SK-N-SH (cell line): ENCODE measurements at places on chromosomes 1 and 21.

- peak; percentile 56 for DNase-seq
Observed at GRCh38 chr1:203506858-203507626, 13.1 kb downstream of the OPTC start.

DNA sequence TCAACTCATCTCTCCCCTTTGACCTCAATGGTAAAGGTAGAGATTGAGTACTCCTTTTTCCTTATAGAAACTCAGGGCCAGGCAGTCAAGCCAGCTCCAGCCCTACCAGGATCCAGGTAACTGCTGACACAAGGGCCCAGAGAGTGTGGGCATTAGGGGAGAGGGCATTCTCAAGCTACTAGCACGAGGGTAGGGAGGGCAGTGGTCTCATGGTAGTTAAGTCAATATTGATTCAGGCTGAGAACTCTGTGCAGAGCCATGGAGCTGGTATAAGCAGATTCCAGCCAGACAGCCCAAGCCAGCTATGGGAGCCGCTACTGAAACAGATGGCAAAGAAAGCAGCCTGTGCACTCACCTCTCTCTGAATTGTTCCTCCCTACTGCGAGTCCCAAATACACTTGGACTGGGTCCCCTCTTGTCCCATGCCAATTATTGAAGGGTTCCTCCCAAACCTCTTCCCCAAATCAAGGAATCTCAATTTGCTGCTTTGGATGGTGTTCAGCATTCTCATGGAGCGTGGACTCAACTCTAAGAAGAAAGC is 2.8 kb downstream of the PI4KB start:
- DNase-seq, result no peak

DNA sequence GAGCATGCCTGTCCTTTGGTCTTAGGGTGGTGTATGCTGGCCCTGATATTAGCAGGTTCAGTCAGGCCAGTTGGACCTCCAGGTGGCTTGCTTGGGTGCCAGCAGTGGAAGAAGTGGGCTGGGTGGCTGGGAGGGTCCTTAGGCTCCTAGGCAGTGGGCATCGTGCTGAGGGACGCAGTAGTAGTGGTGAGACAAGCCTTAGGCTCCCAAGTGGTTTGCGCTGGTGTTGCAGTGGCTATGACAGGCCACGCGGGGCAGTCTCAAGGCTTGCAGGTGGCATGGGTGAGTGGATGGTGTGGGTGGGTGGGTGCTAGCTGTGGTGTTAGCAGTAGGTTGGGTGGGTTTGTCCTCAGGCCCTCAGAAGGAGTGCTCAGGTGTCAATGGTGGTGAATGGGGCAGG is 162.3 kb downstream of the FMN2 start:
- DNase-seq, result no peak

DNA sequence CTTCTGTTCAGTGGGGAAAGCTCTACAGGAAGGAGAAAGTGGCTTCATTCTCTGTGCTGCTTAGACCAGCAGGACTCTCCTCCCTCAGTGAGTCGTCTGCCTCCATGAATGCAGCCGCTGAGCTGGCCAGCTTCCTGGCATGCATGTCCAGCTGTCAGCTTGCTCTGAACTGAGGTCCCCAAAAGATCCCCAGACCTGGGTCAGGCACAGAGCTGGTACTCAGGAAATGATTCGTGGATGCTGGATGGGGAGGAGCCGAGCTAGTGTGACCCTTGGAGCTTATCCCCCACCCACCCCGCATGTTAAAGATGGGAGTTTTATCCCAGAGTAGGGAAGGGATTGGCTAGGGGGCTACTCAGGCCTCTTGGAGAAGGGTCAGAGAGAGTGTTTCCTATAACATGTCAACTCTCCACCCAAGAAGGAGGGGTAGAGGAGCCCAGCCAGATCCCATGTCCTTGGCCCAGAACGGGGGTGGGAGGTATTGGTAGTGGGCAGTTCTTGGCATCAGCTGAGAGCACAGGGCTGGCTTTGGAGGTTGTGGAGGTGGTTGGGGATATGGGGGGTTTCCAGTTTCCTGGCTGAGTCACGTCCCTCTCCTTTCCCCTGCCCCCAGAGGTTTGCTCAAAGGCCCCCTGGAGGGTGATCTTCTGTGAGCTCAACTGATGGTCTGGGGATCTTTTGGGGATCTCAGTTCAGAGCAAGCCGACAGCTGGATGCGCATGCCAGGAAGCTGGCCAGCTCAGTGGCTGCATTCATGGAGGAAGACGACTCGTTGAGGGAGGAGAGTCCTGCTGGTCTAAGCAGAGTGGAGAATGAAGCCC is 110.1 kb downstream of the FOXD2 start:
- DNase-seq, result no peak

DNA sequence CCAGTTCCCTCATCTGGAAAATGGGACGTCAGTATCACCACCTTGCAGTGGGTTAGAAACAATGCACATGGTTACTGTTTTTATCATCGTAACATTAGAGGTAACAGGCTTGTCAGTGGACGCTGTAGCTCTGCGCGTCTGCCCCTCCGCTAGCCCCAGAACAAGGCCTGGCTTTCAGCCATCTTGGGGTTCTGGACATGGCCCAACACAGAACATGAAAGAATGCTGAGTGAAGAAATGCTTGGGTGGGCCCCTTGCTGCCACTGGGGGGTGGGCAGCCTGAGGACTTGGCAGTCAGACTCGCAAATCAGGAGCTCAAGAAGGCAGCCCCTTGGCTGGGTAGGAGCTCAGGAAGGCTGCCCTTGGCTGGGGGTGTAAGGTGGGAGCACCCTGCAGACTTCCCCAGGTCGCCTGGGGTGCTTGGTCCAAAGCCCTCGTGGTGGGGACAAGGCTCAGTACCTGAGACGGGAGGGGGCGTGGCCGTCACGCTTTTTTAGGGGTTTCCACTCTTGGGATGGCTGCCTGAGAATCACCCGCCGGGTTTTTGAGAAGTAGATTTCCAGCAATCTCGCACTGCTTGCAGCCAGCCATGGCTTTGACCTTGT is 51.7 kb downstream of the SLC37A1 start:
- DNase-seq, result no peak

DNA sequence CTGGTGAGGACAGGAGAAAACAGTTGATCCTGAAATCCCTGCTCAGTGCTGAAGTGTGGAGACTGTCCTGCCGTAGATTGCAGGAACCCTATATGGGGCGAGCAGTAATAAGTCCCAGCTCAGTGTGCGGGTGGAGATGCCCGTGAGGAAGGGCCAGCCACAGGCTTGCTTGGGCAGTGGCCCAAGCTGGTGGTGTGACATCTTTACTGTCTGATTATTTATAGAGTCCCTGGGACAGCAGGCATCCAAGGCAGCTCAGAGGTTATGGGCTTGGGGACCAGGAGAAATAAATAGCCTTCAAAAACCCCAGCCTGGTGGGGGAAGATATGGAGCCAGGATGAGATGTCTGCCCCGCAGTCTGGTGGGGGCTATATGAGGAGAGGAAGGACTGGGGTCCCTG is 170.7 kb upstream of the POU3F1 start:
- no peak for DNase-seq

GRCh38 chr1:53545663-53546408 is 86.6 kb downstream of the DMRTB1 start:
- DNase-seq, result peak; percentile 27

DNA sequence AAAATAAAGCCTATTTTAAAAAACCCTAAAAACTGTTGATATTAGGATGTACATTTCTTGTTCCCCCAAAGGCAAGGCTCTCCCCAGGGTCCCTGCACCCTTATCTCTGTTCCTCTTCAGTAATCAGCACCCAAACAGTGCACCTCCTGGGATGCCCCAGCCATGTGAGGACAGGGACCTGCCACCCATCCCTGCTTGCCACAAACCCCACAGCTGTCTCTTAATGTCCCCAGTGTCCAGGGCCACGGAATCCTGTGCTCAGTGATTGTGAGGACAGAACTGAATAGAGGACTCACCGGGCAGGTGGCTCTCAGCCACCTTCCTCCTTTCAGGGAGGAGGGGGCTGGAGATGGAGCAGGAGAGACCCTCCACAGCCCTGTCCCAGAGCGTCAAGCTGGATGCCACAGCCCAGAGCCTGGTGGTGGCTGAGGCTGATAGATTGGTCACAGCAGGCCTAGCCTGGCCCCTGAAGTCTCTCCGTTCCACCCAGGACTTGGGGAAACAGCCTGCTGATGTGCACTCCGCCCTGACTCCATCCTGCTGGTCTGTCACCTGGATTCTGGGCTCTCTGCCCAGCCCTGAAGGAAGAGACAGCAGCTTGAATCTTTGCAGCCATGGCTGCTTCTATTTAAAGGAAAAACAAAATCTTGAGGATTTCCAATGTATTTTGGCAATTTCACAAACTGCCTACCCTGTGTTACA is 23.1 kb downstream of the RNF187 start:
- no peak for DNase-seq

GRCh38 chr1:153346077-153346723 is 2.4 kb downstream of the PGLYRP4 start:
- DNase-seq, result no peak
